ENCODE measurements at places on chromosomes 7 and 10.

DNA sequence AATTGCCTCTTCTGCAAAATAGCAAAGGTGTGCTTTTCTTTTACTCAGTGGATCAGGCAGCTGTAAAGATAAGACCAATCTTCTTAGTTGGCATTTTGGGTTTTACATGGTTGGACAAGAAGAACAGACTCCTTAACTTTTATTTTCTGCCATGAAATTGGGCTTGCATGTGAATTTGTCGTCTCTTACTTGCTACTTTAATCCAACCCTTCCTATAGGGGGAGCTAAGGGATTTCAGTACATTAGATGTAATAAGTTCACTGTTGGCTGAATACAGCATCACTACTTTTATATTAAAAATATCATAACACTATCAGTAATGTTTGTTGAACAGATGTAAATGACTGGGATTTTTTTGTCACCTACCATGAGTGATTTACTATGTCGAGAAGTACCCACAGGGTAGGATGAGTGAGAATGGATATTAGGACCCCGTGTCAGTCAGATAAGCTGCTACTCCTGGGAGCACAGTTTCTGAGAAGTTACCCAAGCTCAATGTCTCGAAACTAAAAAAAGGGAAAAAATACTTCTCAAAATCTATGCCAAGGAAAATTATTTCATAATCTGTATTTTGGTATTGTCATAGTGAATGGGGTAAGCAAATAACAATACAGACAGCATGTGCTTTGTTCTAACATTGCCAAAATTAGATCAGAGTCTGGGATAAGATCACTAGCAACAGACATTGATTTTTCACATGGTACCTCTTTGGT is 127.4 kb upstream of the AGR3 start:
- DNase-seq, result no peak

- DNase-seq, result no peak
Measured at GRCh38 chr10:25547382-25547781, 372.6 kb downstream of the GPR158 start.

DNA sequence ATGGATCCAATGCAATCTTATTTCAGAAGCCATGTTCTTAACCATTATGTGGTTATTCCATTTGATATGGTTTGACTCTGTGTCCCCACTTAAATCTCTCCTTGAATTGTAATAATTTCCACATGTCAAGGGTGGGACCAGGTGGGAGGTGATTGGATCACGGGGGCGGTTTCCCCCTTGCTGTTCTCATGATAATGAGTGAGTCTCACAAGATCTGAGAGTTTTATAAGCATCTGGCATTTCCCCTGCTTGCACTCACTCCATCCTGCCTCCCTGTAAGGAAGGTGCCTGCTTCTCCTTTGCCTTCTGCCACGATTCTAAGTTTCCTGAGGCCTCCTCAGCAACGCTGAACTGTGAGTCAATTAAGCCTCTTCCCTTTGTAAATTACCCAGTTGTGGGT is 32.0 kb upstream of the TSPAN13 start:
- DNase-seq, result no peak

DNA sequence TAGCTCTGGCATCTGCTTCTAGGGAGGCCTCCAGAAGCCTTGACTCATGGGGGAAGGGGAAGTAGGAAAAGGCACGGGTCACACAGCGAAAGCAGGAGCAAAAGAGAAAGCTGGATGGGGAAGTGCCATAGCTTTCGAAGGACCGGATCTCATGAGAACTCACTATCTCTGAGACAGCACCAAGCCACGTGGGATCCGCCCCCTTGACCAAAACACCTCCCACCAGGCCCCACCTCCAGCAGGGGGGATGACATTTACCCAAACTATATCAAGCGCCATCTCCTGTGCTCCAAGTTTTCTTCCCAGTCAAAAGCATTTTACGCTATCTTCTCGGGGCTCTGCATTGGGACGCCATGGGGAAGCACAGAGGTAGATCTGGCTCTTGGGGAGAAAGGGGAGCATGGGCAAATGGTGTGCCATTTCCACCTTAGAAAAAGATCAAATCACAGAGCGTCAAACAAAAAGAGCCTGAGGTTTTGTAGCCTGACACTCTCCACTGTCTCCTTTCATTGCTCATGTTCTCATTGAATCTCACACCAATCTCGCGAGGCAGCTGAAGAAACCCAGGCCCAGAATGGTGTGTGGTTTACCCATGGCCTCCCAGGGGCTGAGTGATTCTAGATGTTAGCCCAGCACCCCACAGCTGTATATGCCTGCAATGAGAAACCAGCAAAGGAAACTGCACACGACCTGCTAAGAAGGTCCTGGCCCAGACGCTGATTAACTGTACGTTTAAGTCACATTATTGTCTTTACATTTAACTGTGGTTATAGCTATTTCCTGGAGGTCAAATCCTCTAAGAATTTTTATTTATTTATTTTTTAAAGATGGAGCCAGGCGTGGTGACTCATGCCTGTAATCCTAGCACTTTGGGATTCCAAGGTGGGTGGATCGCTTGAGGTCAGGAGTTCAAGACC is 8.1 kb upstream of the OLAH start:
- DNase-seq, result no peak

DNA sequence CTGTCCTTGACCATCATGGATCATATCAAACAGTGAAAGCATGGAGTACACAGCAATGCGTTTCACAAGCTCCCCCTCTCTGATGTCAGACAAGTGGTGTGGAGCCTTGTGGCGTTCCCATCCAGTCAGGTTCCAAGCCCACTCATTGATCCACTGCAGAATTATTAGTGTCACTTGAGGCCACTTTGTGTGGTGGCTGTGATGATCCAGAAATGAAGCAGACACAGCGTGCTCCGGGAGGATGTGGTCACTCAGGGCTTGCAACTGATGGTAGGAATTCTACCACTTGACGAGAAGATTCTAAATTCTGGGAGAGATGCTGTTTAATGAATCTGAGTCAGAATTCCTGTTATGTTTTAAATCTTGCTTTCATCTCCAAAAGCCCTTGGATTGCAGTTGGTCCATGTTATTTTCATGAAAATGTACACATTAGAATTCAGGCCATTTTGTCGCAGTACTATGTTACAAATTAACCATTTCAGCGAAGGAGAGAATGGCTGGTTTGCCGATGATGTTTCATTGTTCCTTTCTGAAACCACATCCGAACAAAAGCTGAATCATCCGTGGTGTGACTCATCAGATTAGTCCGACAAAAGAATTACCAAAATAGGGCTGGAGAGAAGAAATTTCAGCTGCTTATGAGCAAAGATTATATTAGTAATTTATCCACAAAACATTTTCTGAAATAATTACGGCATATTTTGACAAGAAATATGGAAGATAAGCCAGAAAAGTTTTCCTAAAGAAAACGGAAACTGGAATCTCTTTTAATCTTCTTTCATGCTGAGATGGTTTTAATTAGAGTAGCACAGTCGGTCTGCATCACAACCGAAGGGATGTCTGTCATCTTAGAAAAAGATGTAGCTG is 48.1 kb downstream of the INSYN2A start:
- DNase-seq, result no peak

GRCh38 chr7:41268878-41269277 is 434.0 kb downstream of the INHBA start:
- DNase-seq, result no peak

DNA sequence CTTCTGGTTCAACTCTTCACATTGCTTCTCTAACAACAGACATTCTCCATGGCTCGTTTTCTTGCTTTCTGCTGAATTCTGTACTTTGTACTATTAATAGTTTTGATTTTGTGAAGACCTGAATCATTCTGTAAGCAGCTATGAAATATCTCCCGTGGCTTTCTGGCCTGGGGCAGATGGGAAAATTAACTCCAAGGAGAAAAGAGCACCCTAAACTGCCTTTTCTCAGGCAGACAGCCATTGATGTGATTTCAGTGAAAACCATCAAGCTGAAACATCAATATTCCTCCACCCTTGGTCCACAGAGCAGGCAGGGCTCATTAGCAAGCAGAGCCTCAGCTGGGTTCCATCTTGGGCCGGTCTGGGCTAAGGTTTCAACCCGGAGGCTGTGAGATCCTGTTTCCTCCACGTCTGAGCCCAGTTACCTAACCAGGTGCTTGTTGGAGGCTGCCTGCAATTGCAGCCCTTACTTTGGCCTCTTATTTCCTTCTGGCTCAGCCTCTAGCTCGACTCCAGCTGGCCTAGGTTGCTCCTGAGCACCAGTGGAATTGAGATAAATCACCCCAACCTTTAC is 21.1 kb upstream of the EZH2 start:
- DNase-seq, result no peak

GRCh38 chr7:77281780-77282478 is 82.3 kb upstream of the FGL2 start:
- no peak for DNase-seq

DNA sequence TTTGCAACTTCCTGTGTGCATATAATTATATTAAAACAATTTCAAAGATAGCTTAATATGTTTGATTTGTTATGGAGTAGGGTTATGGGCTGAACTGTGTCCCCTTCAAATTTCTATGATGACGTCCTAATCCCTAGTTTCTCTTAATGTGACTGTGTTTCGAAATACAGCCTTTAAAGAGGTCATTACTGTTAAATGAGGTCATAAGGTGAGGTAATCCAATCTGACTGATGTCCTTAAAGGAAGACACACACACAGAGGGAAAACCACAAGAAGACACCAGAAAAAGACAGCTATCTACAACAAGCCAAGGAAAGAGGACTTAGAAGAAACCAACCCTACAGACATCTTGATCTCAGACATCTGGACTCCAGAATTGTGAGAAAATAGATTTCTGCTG is 407.4 kb downstream of the MAGI2 start:
- DNase-seq, result no peak

DNA sequence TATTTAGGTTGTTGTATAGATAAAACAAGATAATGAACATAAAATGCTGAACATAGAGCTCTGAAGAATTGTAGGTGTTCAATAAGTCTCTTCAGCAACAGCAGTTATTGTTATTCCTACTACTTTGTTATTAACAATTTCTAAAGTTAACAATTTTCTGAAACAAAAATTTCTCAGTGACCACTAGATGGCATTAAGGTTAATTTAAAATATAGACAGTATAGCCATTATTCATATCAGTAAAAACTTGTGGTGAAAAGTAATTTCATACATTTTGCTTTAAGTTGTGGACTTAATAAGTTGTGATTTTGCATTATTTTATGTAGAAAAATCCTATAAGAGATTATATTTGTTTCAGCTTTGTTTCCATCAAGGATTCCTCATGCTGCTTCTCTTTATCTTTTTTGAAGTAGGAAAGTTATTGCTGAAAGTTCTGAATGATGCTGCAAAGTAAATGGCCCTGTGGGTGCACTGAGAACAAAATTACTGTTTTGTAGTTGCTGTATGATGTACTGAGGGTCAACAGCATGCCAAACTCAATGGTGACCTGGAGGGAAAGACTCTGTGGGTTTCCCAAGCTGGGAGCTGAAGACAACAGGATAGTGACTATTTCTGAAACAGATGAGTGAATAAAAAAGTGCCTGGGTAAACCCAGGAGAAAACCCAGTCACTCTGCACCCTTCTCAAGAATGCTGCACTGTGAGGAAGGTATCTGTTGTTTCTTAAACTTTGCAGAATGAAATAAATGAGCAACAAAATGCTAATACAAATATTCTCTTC is 253.6 kb downstream of the KIF20B start:
- no peak for DNase-seq

DNA sequence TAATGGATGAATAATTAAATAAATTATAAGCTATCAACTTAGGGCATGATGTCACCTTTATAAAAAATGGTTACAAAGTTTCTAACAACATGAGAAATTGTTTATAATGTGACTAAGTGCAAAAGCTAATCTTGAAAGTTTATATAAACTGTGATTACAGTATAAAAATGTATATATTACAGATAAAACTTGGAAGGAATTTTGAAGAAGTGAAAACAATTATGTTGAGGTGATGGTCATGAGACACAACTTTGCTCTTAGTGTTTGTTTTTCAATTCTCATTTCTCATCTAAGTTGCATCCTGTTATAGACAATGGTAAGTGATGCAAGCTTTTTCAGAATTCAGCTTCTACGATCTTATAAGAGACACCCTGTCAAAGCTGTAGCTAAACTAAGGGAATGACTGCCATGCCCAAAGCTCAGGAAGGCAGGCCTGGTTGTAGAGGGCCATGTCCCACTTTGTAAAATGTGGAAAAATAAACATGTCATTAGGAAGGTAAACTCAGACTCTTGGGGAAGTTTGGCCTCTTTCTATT is 23.9 kb downstream of the MACC1 start:
- no peak for DNase-seq

- DNase-seq, result peak; percentile 14
Measured at GRCh38 chr7:37284805-37285231, 163.8 kb downstream of the ELMO1 start.

DNA sequence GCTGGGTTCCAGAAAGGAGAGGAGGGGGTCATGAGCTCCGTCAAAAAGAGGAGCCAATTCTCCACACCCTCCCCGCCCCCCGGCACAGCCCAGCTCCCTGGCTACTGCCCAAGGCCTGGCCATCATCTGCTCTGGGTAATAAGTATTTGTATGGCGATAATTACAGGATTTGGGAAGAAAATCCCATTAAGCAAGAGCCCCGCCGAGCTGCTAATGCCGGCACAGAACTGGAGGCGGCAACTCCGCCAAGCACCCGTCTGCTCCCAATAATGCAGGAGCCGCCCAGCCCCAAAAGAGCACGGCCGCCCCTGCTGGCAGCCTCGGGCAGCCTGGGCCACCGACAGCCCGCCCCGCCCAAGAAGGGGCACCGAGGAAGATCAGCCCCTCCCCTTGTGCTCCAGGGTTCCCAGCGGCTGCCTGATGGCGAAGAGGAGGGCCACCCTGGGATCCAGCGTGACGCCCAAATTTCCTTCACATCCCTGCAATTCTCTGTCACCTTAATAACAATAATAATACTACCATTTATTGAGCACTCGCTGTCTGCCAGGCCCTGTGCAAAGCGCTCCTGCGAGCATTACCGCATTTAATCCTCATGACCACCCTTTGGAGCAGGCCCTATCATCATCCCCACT is 5.9 kb downstream of the SLIT1 start:
- DNase-seq, result no peak

DNA sequence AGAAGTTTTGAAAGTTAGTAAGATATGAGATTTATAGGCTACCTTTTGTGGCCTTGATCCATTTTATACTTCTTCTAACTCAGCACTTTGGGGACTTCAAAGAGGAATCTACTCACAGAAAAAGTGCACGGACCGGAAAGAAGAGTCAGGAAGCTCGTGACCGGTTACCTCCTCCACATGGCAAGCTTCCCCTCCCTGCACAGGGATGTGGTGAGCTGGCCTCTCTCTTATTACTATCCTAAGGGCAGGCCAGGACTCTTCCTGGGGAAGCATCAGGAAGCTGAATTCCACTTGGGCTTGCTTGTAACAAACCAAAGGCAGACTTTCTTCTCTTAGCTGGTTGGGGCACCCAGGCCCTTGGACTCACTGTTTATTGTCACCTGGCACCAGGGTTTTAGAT is 170.8 kb upstream of the GLI3 start:
- no peak for DNase-seq

GRCh38 chr7:17101207-17101696 is 197.2 kb upstream of the AHR start:
- DNase-seq, result no peak

DNA sequence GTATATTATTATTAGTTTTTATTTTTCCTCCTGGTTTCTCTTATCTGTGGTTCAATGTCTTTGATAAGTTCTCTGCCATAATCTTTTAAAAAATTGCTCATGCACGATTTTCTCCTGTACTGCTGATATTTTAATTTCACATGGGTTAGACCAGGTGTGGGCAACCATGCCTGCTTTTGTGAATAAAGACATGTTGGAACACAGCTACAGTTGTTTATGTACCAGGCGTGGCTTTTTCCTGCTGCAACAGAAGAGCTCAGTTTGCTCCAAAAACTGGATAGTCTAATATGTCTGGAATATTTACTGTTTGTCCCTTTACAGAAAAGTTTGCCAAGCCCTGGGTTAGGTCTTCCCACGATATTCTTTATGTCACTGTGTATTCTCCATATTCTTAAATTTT is 105.2 kb downstream of the VWC2 start:
- DNase-seq, result no peak
